ENCODE measurements at places on chromosomes 1 and 21. TPM values are rescaled to one million over a fixed set of nuclear protein-coding genes. Genes with fewer than 3 reads are reported as not detected.

IVL gene
- 1.6 TPM for total RNA-seq

DIO1 gene
- total RNA-seq, result not detected

AVPR1B gene
- total RNA-seq, result not detected

GJA5 gene
- total RNA-seq, result 0.13 TPM

DNAJC8 gene
- total RNA-seq, result 44.2 TPM

PCNT gene
- 11.3 TPM for total RNA-seq

PLPPR4 gene
- not detected for total RNA-seq

SMIM1 gene
- 1.2 TPM for total RNA-seq

ZNF697 gene
- total RNA-seq, result 5.5 TPM

PDC gene
- not detected for total RNA-seq

AIM2 gene
- not detected for total RNA-seq

ASCL5 gene
- total RNA-seq, result under 0.01 TPM

RNF186 gene
- not detected for total RNA-seq

MYBPH gene
- total RNA-seq, result not detected

ZRANB2 gene
- total RNA-seq, result 30.8 TPM

KIAA1614 gene
- total RNA-seq, result 0.79 TPM

C4BPA gene
- total RNA-seq, result not detected

DUSP23 gene
- total RNA-seq, result 72.7 TPM

C1orf141 gene
- total RNA-seq, result not detected

BNIPL gene
- total RNA-seq, result 4.7 TPM

LMOD1 gene
- total RNA-seq, result 0.26 TPM

FRRS1 gene
- 23.4 TPM for total RNA-seq

IFFO2 gene
- 11.8 TPM for total RNA-seq

CASQ2 gene
- not detected for total RNA-seq

PDE4B gene
- not detected for total RNA-seq

ETNK2 gene
- total RNA-seq, result 58.7 TPM

KCND3 gene
- under 0.01 TPM for total RNA-seq

GBP6 gene
- 67.2 TPM for total RNA-seq

CELA2A gene
- total RNA-seq, result not detected

DCAF8 gene
- total RNA-seq, result 76.0 TPM

NID1 gene
- 0.13 TPM for total RNA-seq

LYPD8 gene
- total RNA-seq, result not detected

MRAP gene
- not detected for total RNA-seq

KCNT2 gene
- 0.38 TPM for total RNA-seq

TRABD2B gene
- under 0.01 TPM for total RNA-seq

CRYAA gene
- total RNA-seq, result not detected

SERTAD4 gene
- 0.26 TPM for total RNA-seq

MAB21L3 gene
- 0.53 TPM for total RNA-seq

TMEM167B gene
- 56.3 TPM for total RNA-seq

GCSAML gene
- not detected for total RNA-seq

SLC5A9 gene
- not detected for total RNA-seq

PLA2G2F gene
- total RNA-seq, result not detected

LHX8 gene
- total RNA-seq, result not detected

ATP1A2 gene
- total RNA-seq, result not detected

CA6 gene
- not detected for total RNA-seq

VPS13D gene
- 34.9 TPM for total RNA-seq

SLC1A7 gene
- total RNA-seq, result not detected

FAM177B gene
- total RNA-seq, result not detected

AUNIP gene
- 2.4 TPM for total RNA-seq

REN gene
- 0.26 TPM for total RNA-seq

PADI4 gene
- total RNA-seq, result not detected

NR1I3 gene
- not detected for total RNA-seq

SYTL1 gene
- total RNA-seq, result 86.3 TPM

CCDC17 gene
- 0.79 TPM for total RNA-seq

LCE1B gene
- not detected for total RNA-seq

HPDL gene
- total RNA-seq, result 0.53 TPM

DESI2 gene
- total RNA-seq, result 64.3 TPM

CD247 gene
- not detected for total RNA-seq

Data from bronchial epithelial cell (primary cell).